Stomach (tissue), 19 donors: ENCODE measurements at places on chromosomes 6 and 20. TPM values are rescaled to one million over a fixed set of nuclear protein-coding genes. Genes with fewer than 3 reads are reported as not detected.

Gene ASIP
- not detected for total RNA-seq

Gene CCN2
- 317 TPM for total RNA-seq

Gene SLC25A27
- 55.8 TPM for total RNA-seq

DNA sequence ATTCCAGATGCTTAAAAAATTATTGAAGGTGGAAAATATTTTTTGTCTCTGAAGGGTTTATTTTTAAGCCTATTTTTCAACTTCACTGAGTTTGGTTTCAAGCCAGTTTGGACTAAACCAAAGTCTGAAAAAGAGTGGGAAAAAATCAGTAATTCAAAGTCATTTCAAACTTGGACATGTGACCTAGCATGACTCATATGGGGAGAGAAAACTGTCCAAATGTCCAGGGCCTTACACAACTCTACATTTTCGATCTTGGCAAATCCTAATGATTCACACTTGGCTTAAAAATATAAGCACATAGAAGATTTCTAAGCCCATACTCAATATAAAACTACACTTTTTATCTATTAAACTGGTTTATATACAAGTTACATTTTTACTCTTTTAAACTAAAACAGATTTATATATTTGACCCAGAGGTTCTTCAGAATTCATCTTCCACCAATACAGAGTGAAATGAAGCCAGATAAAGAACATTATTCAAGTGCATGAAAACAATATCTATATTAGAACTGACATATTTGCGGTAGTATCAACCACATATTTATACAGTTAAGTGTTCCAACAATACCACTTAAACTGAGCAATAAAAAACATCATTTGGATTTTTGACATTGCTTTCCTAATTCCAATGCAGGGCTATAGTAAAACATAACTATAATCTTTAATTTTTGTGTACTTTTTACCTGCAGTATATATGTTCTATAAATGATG lies 110.3 kb upstream of the TCF21 start:
- DNase-seq = no peak

DNA sequence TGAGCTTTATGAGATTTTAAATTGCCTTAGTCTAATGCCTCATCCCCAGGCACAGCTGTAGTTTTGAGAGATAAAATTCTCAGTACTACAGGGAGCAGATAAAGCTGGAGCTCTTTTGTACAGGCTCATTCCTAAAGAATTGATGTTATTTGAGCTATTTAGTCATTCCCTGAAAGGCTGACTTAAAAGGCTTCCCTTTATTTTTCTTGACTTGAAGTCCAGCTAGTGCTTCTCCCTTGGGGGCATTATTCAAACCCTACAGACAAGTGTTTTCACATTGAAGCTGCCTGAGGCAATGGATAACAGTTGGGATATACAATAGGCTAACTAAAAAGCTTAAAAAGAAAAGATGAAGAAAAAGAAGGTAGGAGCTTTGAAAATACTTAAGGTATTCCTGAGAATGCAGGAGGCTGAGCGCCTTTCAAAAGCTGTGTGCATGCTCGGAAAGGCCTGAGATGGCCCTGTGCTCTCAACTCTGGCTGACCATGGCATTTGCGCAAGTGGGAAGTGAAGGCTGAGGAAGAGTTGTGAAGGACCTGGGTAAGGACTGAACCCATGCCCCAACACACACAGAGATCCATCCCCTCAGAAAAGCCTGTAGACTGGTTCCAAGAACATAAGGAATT lies 315.1 kb downstream of the SMOC2 start:
- DNase-seq = peak; percentile 32
